ENCODE measurements at places on chromosomes 11 and 22.

- DNase-seq: peak; percentile 36
These were observed 69.1 kb upstream of the AKIP1 start for GRCh38 chr11:8841899-8842298.

- DNase-seq: no peak
These were observed 80.9 kb downstream of the INSC start for GRCh38 chr11:15195454-15196200.

DNA sequence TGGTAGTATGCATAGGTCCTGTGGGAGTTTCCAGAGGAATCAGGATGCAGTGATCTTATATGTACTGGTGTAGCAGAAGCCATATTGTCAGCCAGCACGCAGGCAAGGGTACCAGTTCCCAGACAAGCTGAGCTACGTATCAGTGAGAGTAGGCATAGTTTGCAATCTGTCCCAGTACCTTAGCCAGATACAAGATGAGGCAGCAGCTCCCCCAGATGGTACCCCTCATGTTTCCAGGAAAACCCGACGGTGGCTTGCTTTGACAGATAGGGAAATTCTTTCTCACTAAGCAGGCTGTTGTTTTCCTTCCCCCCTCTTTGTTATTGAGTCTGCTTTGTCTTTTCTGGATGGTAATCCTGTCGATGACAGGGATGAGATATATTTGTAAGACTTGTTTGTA is 109.7 kb upstream of the RRM1 start:
- peak; percentile 15 for DNase-seq

DNA sequence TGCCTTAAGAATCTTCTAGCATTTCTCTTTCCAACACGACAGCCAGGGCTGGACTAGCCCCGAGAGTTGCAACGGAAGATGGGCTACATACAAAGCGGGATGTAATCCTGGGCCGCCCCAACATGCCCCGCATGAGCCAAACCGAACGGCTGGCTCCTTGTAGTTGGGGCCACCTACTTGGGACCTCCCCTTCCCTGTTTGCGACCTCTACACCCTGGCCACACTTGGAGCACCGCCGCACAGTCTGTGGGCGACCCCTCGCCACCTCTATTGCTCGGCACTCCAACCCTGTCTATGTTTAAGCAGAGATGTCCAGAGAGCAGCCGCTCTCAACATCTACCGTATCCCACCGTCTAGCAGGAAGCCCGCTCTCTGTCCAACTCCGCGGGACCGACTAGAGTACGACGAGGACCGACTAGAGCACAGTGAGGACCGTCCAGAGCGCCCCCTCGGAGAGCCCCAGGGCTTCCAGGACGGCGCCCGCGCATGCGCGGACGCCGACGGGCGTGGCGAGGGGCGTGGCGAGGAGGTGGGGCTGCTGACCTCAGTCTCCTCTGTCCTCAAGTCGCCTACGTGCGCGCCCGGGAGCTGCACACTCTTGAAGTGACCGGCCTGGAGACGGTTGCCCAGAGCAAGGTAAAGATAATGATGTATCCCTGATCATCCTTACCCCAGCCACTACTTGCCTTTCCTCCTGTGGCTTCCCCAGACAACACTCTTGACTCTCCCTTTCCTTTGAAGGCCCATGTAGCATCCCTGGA is 32.3 kb downstream of the NEAT1 start:
- peak; percentile 91 for DNase-seq

GRCh38 chr11:114684636-114685035 is 6.3 kb downstream of the NXPE2 start:
- no peak for DNase-seq

DNA sequence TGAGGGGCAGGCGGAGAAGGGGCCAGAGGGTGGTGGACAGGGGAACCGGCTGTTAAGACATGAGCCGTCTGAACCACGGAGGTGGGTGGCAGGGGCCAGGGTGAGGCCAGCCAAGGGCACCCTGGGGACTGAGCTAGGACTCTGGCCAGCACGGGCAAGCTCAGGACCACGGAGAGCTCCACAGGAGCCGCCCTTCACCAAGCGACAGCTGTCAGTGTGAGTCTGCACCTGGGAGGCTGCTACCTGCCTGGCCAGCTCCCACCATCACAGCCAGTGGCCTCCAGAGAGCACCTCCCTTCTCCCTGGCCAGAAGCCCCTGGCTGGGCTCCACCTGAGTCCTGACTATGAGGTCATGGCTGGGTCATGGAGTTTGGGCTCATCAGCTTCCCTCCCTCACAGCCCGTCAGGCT is 21.6 kb downstream of the MGAT3 start:
- DNase-seq: peak; percentile 15

GRCh38 chr11:119107538-119108145 is 498 bp downstream of the C2CD2L start:
- no peak for DNase-seq

DNA sequence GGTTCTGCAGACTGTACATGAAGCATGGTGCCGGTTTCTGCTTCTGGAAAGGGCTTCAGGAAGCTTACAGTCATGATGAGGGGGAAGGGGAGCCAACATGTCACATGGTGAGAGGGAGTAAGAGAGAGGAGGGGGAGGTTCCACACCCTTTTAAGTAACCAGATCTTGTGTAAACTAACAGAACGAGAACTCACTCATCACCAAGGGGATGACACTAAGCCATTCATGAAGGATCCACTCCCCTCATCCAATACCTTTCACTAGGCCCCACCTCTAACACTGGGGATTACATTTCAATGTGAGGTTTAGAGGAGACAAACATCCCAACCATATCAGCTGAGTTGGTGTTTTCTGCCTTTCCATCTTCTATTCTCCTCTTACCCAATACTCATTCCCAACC is 83.5 kb downstream of the BDNF start:
- DNase-seq: no peak

DNA sequence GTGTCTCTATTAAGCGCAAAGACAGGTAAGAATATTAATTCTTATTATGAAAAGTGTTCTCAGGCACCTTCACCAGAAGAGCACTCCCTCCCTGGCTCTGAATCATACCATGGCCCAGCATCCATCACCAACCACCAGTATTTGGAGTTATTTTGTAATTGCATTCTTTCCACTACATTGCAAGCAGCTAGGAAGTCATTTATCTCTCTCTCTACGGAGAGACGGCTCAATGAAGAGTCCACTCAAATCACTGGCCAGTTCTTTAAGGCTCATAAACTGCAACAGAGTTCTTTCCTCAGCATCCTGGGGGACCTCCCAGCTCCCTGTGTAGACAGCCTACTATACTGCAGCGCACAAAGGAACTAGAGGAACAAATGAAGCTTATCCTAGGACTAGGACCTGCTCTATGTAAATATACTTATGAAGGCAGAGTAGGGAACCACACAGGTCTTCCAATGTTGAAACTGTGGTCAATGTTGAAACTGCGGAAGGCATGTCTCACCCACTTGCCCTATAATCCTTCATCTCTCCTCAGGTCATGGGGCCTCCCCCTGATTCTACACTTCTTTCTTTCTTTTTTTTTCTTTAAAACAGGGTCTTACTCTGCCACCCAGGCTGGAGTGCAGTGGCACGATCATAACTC is 63.4 kb downstream of the AAMDC start:
- peak; percentile 67 for DNase-seq

DNA sequence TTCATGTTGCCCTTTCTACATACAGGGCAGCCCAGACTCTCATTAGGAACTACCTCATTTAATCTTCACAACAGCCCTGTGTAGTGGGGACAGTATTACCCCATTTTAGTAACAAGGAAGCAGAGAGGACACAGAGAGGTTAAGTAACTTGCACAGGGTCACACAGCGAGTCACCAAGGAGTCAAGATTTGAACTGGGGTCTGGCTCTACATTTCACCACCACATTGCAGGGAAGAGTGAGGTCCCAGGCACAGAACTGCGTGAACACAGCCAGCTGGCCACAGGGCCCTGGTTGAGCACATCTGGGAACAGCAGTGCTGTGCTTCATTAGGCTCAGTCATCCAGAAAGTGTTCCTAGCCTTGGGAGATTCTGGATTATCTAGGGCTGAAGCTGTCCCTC is 45.4 kb upstream of the ISX start:
- DNase-seq: no peak

- DNase-seq: no peak
These were observed 325.7 kb downstream of the SOX6 start for GRCh38 chr11:16030664-16031063.

DNA sequence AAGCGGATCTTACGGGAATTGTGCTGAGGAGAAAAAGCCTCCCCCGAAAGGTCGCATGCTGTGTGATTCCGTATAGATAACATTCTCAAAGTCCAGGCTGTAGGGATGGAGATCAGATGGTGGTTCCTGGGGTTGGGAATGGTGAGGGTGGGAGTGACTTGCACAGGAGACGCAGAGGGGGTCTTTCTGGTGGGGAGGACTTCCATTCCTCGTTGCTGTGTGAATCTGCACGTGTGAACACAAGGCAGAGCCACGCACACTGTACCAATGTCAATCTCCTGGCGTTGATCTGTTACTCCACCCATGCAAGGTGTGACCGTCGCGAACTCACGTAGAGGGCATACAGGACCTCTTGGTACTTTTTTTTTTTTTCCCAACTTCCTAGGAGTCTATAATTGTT is 59.0 kb upstream of the KCNQ1OT1 start:
- DNase-seq: no peak

DNA sequence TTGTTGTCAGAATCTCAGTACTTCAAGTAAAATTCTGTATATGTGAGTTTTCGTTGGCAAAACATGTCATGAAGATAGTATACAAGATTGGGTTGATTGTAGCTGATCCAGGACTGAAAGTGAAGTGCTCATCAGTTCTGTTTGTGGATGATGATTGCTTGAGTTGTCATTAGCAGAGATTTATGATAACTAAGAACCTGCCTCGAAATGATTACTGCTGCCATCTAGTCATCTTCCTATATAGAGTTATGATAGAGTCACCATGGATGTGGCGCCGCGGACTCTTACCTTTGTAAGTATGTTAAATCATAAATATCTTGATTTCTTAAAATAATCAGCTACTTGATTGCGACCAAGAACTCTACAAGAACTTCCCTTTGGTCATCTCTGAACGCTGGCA is 27.9 kb upstream of the MYO18B start:
- no peak for DNase-seq

GRCh38 chr11:64766881-64767280 is 7.1 kb upstream of the PYGM start:
- no peak for DNase-seq

DNA sequence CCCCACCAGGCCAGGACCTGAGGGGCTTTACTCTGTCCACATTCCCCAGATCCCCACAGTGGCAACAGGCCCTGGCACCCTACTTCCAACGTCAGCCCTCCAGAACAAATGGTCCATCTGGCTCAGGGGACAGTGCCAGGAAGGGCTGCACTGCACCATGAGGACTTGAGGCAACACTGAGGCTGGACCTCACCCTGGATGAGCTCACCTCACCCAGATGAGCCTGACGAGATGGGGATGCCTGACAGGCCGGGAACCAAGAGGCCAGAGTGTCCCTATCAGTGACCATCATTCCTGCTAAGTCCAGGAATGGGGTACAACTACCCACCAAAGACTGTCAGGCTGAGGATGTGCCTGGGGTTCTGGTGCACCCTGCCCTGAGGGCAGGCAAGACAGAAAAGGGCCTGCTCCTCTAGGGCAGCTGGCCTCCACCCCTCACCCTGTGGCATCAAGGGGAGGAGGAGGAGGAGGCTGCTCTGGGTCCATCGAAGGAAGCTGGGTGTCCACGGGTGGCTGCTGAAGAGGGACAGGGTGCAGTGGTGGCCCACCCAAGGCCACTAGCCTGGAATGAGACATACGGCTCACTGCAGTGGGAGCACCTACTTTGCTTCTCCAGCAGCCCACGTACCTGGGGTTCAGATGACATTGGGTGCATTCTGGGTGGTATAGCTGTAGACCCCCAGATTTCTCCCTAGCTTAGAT is 14.6 kb downstream of the RSPH14 start:
- no peak for DNase-seq

GRCh38 chr22:49904040-49904369 is 14.2 kb downstream of the ALG12 start:
- DNase-seq: no peak

- DNase-seq: peak; percentile 61
These were observed 6.9 kb downstream of the OR10V1 start for GRCh38 chr11:59706518-59707285.

GRCh38 chr11:72522186-72522585 is 87.9 kb upstream of the CLPB start:
- DNase-seq: no peak

GRCh38 chr11:47308050-47308823 is 38.3 kb downstream of the MADD start:
- DNase-seq: no peak

DNA sequence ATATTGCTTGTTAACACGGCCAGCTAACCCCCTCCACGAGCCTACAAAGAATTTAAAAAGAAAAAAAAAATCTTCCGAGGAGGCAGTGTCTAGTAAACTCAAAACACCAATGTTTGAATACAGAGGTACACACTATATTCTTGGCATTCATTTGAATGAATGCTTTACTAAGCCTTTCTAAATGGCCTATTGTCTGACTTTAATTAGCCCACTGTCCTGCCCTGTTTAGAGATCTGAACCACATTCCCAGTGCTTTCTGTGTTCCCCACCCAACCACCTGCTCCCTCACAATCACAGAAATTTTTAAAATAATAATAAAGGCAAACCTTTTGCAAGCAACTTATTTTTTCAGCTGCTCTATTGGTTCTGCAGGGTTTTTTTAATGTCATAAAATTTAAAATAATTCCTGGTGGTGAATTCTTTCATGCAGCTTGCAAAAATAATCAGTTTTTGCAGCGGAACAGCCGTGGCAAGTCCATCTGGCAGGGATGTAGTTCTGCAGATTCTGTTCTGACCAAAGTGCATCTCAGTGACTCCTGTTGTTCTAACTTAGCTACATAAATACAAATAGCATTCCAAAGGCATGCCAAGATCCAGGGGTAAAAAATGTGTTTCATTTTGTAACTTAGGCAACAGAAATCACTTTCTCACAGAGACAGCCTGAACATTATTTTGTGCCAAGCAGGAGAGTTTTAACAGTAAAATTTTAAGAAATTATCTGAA is 23.8 kb downstream of the POU2AF2 start:
- DNase-seq: peak; percentile 14

- no peak for DNase-seq
These were observed 65.6 kb upstream of the OR5AK2 start for GRCh38 chr11:56923116-56923515.

Measured in cardiac fibroblast (primary cell).